T-helper 22 cell (primary cell): ENCODE measurements at places on chromosomes 13 and 19.

DNA sequence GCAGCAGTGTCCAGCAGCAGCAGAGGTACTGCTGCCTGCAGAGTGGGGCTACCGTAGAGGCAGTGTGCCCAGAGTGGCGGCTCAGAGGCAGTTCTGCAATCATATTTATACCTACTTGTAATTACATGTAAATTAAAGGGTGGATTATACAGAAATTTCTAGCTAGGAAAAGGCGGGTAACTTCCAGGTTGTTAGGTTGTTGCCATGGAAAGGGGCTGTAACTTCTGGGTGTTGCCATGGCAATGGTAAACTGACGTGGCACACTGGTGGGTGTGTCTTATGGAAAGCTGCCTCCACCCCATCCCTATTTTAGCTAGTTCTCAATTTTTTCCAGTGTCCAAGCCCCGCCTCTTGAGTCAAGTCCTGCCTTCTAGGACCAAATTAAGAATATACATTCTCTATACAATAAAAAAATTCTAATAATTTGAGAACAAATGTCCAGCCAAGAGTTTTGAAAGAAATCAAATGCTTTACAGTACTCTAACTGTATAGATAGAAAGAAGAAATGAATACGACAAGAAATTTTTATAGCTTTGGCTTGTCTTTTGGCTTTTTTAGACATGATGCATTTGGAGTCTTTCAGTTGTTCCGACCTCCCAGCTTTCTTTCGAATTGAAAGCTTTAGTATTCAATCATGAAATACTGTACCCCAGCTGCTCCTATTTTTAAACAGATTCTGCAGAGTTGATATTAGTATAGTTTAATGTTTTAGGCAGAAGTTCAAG, 816.6 kb downstream of the DIAPH3 start:
- DNase-seq: no peak

GRCh38 chr19:47075179-47075810, 26.9 kb upstream of the TMEM160 start:
- DNase-seq: no peak

GRCh38 chr19:43148233-43148632, 38.1 kb downstream of the PSG5 start:
- DNase-seq: no peak

DNA sequence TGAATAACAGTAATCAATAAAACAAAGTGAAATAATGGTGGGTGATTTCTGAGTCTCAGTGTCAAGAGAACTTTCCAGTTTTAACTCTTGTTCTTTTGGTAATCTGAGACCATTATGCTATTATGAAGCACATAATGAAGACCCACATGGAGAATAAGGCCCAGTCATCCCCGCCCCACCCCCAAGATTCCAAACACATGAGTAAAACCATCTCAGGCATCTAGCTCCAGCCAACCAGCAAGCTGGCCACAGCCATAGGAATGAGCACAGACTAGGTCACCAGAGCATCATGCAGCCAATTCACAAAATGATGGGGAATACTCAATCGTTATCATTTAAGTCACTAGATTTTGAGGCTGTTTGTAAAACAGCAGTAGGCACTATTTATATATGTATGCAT, 1769.0 kb upstream of the PCDH20 start:
- DNase-seq: no peak

- no peak for DNase-seq
These were observed 114.9 kb downstream of the RFC3 start for GRCh38 chr13:33932769-33933406.

GRCh38 chr19:13842291-13843103, 34.4 kb upstream of the NANOS3 start:
- DNase-seq: peak; percentile 77

DNA sequence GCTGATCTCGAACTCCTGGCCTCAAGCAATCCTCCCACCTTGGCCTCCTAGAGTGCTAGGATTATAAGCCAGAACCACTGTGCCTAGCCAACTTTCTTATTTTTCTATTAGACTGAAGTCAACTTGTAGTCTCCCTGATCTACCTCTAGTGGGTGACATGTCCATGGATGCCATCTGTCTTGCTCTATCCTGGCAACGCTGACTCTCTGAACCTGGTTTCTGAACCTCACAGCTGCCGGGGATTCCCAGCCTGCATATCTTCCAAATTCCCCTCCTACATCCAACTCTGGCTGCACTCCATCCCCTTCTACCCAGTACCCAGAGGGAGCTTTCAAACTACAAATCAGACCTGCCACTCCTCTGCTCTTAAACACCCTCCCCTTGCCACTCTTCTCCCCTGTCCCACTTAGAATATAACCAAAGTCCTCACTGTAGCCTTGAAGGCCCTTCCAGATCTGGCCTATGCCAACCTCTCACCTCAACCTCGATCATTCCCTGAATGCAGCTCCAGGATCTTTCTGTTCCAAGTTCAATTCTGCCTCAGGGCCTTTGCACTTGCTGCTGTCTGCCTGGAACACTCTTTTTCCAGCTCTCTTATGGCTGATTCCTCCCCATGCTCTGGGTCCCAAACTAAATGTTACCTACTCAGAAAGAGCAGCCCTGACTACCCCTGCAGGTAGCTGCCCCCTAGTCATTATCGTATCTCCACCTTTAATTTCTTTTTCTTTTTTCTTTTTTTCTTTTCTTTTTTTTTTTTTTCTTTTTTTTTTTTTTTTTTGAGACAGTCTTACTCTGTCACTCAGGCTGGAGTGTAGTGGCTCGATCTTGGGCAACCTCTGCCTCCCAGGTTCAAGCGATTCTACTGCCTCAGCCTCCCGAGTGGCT, 2.2 kb downstream of the CLIP3 start:
- DNase-seq: no peak

DNA sequence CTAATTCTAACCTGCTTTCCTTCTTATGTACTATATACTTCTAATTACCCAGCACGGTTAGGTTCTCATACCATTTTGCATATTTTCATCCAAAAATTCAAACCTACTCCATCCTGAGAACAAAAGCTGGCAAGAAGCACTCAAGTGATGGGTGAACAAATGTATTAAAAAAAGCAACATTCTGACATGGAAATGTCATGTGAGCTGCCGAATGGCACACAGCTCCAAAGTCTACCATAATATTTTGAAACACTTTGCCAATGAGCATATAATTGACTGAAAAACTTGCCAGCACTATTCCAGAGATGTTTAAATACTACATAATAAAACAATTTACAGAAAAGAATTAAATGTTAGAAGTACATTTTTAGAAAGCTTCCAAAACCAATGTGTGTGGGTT, 274.6 kb downstream of the ENOX1 start:
- no peak for DNase-seq

- no peak for DNase-seq
These were observed 120.2 kb downstream of the UBL3 start for GRCh38 chr13:29730253-29730652.

GRCh38 chr13:111904701-111905608, 162.0 kb upstream of the SOX1 start:
- DNase-seq: no peak

GRCh38 chr13:100019780-100020356, 38.3 kb downstream of the ZIC2 start:
- no peak for DNase-seq

GRCh38 chr13:59584761-59585670, 578.7 kb downstream of the DIAPH3 start:
- no peak for DNase-seq
